ENCODE measurements at places on chromosomes 13 and 19.

GRCh38 chr13:111383591-111384440 is 63.4 kb downstream of the TEX29 start:
- ATAC-seq = no peak

- peak; percentile 18 for ATAC-seq
Measured at GRCh38 chr13:40668335-40668734, 1.9 kb upstream of the FOXO1 start.

- ATAC-seq = no peak
Measured at GRCh38 chr13:49020940-49021553, 45.3 kb downstream of the FNDC3A start.

DNA sequence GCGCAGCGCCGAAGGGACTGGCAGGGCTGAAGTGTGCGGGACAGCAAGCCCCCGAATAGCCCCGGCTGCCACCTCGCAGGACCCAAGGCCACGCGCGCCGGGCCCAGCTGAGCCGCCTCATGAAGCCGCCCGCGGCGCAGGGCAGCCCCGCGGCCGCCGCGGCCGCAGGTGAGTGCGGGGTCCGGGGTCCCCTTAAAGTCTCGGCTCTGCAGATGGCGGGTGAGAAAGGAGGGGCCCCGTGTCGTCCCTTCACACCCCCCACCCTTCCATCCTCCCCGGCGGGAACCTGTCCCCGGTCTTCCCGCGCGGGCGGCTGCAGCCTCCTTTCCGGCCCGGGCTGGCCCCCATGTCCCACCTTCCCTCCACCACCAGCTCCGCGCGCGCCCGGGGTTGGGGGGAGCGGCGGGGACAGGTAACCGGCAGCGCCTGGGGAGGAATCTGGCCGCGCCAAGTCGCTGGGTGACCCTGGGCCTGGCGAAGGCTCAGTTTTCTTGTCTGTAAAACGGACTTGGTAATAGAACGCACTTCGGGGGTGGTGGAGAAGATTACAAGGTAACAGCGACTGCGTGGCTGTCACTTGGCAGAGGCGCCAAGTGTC is 338 bp downstream of the RGCC start:
- ATAC-seq = no peak

DNA sequence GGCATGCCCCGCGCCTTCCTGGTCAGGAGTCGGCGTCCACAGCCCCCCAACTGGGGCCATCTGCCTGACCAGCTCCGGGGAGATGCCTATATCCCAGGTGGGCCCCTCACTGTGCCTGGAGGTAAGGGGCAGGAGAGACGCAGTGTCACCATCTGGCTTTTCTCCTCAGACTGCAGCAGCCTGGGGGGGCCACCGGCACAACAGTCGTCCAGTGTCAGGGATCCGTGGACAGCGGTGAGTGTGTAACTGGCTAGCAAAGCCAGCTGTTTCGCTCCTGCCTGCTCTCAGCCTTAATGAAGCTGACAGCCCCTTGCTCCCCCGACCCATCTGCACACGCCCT is 227 bp downstream of the OVOL3 start:
- no peak for ATAC-seq

DNA sequence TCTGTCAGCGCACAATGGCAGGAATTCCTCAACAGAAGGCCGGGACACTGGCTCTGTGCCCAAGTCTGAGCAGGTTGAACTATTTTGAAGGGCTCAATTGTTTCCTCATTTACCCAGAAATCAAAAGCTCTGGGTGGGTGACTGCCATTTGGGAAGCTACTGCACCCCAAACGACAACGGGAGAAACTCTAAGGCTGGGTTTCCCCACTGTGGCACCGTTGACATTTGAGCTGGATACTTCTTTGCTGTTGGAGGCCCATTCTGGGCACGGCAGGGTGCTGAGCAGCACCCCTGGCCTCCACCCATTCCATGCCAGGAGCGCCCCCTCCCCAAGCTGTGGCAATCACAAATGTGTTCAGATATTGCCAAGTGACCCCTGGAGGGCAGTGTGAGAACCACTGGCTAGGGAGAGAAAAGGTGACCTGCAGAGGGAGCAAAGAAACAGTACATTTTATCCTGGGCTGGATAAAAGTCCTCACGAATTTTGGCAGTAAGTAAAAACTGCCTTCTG is 62.5 kb downstream of the RFX2 start:
- peak; percentile 63 for ATAC-seq

GRCh38 chr19:53511933-53512374 is 26.0 kb upstream of the ZNF331 start:
- ATAC-seq = peak; percentile 79

GRCh38 chr19:45168767-45169351 is 8.1 kb upstream of the NKPD1 start:
- ATAC-seq = no peak

- ATAC-seq = no peak
Measured at GRCh38 chr13:97267418-97268059, 45.4 kb downstream of the MBNL2 start.

DNA sequence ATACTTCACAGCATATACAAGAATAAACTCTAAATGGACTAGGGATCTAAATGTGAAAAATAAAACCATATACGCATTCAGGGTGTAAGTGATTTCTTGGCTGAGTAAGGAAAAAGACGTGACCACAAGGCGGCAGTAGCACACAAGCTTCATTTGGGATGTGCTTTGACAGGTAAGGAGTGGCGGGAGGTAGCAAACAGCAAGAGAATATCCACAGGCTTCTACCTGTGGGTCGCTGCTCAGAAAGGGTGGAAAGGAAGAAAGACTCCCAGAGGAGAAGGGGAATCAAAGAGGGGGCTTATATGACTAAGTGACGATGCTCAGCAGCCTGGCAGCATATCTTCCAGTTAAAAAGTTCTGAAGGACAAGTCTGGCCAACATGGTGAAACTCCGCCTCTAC is 2.5 kb upstream of the ZNF121 start:
- ATAC-seq = no peak

- no peak for ATAC-seq
Measured at GRCh38 chr13:28587174-28587540, 71.8 kb upstream of the POMP start.

DNA sequence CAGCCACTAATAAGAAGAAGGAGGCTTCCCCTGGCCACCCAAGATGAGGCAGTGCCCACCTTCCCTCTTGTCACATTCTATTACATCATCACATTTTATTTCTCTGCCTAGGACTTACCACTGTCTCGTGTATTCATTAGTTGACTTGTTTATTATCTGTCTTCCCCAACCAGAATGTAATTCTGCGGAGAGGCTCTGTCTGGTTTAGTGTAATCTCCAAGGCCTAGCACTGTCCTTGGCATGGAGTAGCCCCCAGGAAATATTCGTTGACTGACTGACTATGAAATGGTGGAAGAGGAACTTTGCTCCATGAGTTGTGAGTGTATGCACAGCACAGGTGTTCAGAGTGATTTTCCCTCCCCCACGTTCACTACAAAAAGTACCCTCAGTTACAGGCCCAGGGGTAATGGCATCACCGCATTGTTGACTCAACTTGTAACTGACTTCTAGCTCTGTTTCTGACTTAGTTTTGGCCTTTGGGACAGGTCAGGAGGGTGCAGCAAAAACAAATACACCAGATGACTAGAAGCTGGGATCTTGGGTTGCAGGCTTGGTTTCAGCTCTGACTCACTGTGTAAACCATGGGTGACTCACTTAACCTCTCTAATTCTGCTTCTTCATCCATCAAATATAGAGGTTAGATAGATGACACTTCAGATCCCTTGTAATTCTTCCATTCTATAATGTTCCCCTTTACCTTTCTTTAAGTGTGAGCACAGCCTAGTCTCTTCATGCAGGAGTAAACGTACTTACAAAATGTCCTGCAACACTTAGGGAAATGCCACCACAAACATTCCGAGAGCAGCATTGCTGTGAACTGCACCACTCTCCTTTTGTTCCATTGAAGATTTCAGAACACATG is 229.7 kb downstream of the KCNRG start:
- no peak for ATAC-seq

- no peak for ATAC-seq
Measured at GRCh38 chr13:78750735-78751134, 91.8 kb upstream of the OBI1 start.

DNA sequence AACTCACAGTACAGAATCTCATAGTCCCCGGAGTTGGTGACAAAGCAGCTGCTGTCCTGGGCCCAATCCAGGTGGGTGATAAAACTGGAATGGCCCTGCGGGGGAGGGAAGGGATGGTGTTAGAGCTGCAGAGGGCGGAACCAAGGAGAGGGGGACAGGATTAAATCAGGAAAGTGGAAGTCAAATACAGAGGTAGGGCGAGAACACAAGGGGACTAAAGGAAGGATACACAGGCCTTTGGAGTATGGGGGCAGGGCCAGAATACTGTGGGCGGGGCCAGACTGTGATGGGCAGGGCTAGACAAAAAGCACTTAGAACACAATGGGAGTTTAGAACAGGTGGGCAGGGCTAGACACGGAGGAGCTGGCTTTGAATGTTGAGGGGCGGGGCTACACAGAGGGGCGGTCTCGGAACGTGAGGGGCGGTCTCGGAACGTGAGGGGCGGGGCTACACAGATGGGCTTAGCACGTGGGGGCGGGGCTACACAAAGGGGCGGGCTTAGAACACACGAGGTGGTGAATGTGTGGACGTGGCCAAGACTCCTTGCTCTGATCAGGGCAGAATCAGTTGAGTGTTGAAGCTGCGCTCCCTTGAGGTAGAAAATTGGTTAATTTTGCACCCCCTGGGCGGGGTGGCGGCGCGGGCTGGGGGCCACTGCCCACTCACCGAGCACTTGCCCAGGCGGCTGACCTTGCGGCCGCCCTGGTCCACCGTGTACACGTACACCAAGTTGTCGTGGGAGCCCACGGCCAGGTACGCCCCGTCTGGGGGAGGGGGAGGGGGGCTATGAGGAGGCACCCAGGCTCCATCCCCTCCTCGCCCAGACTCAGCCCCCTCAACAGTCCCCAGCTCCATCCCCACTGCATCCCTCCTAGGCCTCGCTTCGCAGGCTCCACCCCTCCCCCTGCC is 14.0 kb upstream of the GPR4 start:
- peak; percentile 82 for ATAC-seq

DNA sequence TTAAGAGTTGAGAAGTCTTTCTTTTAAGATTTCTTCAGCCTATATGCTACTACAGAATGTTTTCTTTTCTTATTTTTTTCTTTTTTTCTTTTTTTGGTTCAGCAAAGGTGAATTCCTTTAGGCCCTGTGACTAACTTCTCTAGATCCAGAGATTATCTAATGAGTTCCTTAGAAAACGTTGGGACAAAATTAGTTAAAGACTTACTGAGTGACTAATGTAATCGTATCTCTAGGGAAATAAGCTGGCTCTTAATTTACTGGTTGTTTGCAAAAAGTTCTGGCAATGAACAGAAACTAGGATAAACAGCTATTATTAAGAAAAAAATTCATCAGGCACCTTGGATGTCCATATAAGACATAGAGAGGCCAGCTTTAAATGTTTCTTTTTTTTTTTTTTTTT is 30.7 kb upstream of the CSNK1A1L start:
- no peak for ATAC-seq

DNA sequence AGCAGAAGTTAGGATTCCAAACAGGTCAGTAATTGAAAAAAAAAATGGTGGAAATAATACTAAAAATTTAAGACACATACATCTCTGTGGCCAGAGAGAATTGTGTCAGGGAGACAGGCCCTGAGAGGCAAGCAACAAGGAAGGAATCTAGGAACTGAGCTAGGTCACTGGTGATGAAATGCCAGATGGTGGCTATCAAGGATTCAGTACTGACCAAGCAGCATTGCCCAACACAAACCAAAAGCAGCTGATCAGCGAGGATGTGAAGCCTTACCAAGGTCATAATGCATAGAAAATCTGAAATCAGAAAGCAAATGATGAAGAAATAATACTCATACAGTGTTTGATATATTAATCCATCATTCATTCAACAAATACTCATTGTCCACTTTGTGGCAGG is 905.0 kb downstream of the GPC5 start:
- ATAC-seq = peak; percentile 34

DNA sequence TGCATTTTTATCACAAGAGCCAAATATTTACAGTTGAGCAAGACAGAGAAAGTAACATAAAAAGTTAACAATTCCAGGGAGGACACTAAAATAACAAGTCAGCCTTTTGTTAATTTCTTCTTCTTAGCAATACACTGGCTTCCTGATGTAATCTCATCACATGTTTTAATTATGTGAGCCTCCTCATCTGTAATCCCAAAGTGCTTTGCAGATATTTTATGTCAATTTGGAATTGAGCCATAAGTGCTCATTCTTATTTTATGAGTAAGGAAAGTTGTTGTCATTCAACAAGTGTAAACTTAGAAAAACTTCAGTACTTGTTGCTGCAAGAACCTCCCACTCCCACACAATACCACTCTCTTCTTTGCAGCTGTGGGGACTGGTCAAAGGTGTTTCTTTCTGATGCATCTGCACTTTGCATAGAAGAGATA is 223.6 kb downstream of the GPC6 start:
- ATAC-seq = no peak

GRCh38 chr13:51815848-51816247 is 11.9 kb upstream of the DHRS12 start:
- no peak for ATAC-seq

DNA sequence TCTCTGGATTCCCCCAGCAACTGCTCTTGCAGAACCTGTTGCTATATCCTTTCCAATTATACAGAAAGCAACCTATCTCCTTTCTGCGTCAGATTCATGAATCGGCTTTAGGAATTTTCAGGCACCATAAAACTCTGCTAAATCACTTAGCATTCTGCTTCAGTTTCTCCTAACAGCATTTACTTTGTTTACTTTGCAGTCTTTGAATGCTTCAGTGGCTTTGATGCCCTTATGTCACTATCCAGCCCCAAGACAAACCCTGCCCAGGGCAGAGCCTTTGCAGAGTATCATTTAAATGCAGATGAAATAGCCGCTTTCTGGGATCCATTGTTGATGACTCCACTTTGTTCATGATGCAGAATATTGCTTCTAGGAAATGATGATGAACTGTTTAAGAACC is 43.1 kb downstream of the SLITRK1 start:
- no peak for ATAC-seq

DNA sequence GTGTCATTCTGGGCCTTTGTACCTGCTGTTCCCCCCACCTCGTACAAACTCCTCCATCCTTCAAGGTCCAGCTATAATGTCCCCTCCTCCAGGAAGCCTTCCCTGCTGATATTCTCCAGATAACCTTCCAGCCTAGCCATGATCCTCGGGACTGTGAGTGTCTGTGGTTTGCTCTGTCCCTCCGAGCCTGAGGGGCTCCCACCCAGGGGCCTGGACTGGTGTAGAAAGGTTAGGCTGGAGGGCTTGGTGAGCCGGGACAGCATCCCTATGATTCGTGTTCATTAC is 2.9 kb upstream of the COMP start:
- no peak for ATAC-seq

- ATAC-seq = peak; percentile 46
Measured at GRCh38 chr19:15469513-15470297, 5.4 kb upstream of the RASAL3 start.

DNA sequence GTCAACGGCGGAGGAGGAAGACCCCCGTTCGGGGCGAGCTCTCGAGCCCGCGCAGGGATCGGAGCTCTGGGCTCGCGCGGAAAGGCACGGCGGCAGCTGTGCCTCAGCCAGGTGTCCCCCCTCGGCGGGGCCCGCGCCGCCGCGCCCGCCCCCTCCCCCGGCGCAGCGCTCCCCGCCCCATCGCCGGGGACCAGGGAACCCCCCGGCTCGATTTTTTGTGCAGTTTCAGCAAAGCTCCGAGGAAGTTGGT is 110.0 kb downstream of the KCNRG start:
- ATAC-seq = peak; percentile 0
